Small intestine (tissue), 16 donors: ENCODE measurements at places on chromosomes 5 and 9.

GRCh38 chr9:132955123-132955522 is 10.7 kb upstream of the TSC1 start:
- no peak for DNase-seq

DNA sequence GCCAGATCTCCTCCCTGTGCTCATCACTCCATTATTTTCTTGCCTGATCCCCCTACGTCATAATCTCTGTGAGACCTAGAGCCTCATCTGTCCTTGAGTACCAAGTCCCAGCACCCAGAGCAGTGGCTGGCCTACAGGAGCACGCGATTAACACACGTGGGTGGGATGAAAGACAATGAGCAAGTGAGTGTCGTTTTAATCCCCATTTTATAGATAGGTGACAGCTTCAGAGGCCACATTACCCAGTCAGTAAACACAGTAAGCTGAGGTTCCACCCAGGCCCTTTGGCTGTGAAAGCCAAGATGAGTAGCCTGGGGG is 17.3 kb downstream of the TRUB2 start:
- DNase-seq, result no peak

- no peak for DNase-seq
Observed at GRCh38 chr9:89323390-89323789, 5.1 kb downstream of the SECISBP2 start.

DNA sequence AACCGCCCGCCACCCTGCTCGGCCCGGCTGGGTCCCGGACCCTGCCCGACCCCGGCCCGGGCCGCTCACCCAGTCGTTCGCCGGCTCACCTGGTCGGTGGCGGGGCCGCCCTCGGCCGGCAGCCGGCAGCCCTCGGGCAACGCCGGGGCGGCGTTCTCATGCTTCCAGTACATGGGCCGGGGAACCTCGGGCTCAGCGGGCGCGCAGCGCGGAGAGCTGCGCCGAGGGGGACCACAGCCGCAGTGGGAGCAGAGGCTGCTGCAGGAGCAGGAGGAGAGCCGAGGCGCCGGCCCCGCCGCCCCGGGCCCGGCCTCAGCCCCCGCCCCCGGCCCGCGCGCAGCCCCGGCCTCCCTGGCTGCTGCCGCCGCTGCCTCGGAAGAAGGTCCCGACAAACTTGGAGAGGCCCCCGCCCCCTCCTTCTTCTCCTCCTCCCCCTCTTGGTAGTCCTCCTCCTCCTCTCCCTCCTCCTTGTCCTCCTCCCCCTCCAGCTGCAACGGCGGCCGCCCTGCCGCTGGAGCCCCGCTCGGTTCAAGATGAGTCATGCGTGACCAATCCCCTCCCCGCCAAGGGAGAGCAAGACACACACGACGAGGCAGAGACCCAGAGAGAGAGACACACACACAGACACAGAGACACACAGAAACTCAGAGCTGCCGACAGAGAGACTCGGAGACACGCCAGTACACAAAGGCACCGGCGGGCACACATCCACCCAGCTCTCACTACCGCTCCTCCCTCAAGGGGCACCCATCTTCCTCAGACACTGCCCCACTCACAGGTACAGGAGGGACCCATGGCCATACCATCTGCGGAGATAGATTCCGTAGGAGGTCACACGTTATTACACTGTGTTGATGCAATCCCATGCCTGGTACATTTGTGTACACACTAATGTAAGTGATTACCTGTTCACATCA is at the start of gene LHX6:
Gene LHX6 (minus strand): TSS at position 390 of the 917 bp plus-strand sequence. CDS start 217 bp downstream, at position 173.
- no peak for DNase-seq

DNA sequence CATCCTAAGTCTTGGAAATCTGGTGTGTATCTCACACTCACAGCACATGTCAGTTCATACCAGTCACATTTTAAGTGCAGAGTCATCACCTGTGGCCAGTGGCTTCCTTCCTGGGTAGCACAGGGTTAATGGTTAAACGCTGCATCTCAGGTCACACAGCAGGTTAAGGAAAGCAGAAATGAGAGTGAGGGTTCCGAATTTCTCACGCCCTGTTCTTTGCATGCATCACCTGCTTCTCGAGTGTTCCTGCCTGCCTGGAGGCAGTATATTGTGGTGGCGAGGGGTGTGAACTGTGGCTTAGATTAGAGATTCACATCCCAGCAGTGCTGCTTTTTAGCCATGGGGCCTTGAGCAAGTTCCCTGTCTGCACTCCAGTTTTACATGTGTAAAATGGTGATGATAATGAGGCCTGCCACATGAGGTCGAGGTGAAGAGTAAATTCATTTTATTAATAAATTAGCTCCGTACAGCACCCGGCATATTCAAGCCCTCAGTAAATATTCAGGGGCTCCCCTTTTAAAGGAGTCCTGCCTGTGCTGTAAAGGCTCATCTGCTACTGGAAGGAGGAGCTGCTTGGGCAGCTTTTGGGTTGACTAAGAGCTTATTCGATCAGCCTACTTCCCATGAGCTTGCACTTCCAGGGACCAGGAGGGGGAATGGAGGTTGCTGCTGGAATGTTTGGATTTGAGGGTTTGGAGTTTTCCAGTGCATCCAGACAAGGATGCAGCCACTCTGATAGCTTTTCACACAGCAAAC is 61.1 kb upstream of the SAP30L start:
- no peak for DNase-seq

DNA sequence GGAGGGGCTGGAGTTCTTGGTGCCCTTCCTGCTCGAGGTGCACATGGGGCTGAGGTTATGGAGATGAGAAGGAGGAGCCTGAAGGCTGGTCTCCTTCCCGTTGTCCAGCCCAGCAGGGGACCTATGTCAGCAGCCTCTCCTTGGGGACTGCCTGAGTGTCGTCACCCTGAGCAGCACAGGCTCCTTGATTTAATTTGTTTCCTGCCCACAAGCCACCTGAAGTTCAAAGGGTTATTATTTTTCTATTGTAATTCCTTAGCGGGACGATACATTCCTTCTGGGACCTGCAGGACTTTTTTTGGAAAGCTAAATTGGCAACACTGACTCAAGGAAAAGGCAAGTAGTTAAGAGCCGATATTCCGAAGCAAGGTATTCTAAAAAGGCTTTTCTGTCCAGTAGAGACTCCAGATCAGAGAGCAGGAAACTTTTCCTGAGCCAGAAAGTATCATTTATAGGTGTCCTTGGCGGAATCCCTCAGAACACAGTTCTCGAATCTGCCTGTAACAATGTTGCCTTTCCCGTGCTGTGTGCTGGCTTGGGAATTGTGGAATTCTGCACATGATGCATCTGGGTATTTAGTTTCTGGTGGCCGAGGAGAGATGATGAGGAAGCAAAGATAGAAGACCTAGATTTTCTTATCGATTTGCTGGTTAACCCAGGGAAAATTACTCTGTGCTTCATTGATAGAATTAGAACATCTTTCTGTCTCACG is 55.4 kb downstream of the ARHGAP26 start:
- no peak for DNase-seq

GRCh38 chr5:158115468-158115867 is 256.5 kb upstream of the CLINT1 start:
- DNase-seq, result no peak

GRCh38 chr5:56155992-56156584 is 77.0 kb downstream of the ANKRD55 start:
- DNase-seq, result no peak

- peak; percentile 94 for DNase-seq
Observed at GRCh38 chr9:92097997-92098482, 17.2 kb downstream of the SPTLC1 start.

DNA sequence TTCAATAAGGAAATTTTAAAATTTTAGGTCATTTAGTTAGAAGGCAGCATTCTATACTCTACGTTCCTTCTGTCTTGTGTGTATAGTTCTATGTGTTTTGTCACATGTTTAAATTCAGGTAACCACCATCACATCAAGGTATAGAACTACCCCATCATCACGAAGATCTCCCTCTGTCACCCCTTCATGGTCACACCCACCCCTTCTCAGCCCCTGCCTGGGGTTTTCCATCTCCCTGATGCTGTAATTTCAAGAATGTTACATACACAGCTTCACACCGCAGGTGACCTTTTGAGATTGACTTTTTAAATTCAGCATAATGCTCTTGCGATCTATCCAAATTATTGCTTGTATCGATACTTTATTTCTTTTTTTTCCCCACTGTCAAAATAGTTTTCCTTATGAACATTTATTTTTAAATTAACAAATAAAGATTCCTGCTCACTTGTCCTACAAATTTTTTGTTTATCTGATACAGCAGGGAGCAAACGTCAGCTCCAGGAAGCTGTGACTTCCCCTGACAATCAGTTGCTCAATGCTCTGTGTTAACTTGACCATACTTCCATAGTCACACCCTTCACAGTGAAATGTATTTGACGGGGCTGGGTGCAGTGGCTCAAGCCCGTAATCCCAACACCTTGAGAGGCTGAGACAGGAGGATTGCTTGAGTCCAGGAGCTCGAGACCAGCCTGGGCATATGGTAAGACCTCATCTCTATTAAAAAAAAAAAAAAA is 10.2 kb downstream of the BTNL8 start:
- DNase-seq, result no peak

GRCh38 chr5:65696892-65697291 is 25.0 kb downstream of the SGTB start:
- no peak for DNase-seq

DNA sequence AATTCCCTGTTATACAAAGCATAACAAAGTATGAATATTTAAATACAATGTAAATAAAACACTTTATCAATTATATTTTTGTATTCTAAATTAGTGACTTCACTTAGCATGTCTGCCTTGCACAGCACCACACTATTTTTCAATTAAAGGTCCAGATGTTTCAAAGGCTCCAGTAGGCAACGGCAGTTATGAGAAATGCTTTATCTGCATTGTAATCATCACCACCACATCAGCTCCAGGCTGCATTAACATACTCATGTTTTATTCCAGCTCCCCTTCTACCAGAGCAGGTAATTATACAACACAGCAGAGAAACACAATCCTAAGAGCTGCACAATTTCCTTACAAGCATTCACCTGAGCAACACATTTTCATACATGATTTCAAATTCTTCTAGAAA is 102.8 kb downstream of the MAPKAP1 start:
- DNase-seq, result no peak

GRCh38 chr5:124948062-124948753 is 201.8 kb upstream of the ZNF608 start:
- DNase-seq, result peak; percentile 28

DNA sequence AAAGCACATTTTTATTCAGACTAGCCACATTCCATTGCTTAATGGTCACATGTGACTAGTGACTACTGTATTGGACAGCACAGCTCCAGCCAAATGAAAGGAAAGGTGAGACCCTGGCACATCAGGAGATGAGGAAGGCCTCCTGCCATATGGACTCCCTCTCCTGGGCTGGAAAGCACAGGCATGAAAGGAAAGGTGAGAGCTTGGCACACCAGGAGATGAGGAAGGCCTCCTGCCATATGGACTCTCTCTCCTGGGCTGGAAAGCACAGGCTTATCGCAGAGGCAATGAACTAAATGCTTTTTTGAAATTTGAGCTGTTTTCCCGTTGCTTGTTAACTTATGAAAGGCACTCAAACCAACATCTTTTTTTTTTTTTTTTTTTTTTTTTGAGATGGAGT is 144.8 kb upstream of the SLC12A2 start:
- no peak for DNase-seq

- no peak for DNase-seq
Observed at GRCh38 chr5:89106480-89106879, 223.5 kb upstream of the MEF2C start.

DNA sequence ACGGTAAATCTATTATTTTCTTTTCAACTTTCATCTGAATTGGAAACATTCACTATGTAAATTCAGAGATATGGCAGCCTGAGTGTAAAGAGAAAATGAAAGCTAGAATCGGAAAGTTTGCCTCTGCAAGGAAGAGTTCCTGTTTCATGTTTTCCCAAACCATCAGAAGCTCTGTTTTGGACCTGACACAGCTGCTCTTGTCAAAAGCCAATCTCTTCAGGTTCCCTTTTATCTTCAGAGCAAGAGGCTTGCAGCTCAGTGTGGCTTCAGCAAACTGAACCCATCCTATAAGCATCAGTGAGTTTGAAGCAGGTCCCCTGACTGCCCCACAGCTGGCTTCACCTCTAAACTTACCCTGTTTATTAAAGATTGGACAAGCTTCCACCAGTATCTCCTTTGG is 1099.7 kb downstream of the DTWD2 start:
- DNase-seq, result no peak

- no peak for DNase-seq
Observed at GRCh38 chr5:14476786-14477435, 104.7 kb upstream of the OTULINL start.

GRCh38 chr9:133496861-133497842 is 18.3 kb upstream of the SLC2A6 start:
- DNase-seq, result no peak

DNA sequence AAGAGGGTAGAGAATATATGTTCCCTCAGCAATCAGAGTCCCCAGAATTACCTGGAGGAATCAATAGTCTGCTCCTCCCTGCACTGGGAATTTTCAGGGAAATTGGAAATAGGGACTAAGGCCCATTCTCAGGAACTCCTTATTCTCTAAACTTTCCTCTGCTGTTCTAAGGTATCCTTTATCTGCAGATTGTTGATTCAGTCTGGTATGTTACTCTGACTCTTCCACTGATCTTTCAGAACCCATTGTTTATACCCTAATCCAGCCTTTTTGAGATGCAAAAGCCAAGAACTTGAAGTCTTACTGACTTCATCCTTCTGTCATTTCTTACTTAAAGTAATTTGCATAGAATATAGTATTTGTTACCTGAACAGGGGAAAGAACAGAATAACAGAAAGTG is 143.5 kb upstream of the PPP1R2B start:
- DNase-seq, result no peak

DNA sequence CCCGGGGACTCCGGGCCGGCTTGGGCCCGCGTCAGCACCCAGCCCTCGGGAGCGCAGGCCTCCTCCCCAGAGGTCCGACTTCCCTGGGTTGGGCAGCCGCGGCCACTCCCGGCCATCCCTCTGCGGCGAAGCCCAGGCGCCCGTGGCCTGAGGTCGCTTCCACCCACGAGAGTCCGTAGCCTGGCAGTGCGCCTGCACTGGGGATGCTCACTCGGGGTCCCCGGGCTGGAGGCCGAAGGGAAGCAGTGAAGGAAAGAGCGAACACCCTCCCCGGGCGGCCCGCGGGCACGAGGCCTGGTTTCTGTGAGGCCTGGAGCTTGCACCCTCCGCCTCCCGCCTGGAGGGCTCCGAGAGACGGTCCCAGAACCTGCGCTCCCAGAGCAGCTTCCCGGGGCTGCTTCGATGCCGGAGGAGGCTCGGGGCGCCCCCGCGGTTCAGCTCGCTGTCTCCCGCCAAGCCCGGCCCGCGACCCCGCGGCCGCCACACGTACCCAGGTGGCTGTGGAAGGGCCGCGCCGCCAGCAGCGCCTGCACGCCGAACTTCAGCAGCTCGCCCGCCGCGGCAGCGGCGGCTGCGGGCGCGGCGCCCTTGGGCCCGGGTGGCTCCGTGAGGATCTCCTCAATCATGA is 607 bp downstream of the BARX1 start:
- no peak for DNase-seq

- DNase-seq, result no peak
Observed at GRCh38 chr5:94672746-94673145, 54.3 kb downstream of the SLF1 start.

GRCh38 chr9:115777610-115778009 is 376.0 kb upstream of the PAPPA start:
- no peak for DNase-seq

GRCh38 chr9:99137225-99137624 is 32.3 kb downstream of the TGFBR1 start:
- DNase-seq, result no peak

- DNase-seq, result no peak
Observed at GRCh38 chr5:74156728-74157383, 483.7 kb downstream of the ENC1 start.

GRCh38 chr9:130943777-130944176 is 4.7 kb upstream of the FIBCD1 start:
- DNase-seq, result no peak
